ENCODE measurements at places on chromosomes 13 and 19.

GRCh38 chr13:78228211-78228610, 309.6 kb upstream of the EDNRB start:
- DNase-seq: no peak

- DNase-seq: peak; percentile 75
Observed at GRCh38 chr13:106381091-106381490, 154.4 kb downstream of the EFNB2 start.

DNA sequence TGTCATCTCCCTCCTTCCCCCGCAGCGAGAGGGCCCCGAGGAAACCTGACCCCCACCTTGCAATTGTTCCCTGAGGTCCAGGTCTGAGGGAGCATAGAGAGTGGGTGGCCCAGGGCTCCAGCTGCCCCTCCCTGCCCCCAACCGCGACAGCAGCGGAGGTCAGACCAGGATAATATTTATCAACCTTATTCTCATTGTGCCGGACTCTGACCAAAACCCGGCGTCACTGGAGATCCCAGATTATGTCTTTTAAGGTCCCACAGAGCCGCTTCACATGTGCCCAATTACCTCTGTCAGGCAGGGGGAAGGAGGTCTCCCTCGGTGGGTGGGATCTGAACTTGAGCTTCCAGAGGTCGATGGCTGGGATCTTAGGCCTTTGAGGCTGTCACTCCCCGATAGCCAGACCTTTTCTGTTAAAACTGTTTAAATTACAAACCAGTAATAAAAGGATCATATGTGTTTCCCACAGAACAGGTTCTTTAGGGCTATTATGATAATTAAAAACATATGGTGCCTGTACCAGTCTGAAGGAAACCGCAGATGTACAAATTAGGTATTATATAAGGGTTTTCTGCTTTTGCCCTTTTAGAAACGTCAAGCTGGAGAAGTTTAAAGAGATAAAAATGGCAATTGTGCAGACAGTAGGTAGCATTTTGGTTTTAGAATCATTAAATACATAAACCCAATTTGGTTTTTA, 195.5 kb downstream of the ZNF536 start:
- DNase-seq: no peak

DNA sequence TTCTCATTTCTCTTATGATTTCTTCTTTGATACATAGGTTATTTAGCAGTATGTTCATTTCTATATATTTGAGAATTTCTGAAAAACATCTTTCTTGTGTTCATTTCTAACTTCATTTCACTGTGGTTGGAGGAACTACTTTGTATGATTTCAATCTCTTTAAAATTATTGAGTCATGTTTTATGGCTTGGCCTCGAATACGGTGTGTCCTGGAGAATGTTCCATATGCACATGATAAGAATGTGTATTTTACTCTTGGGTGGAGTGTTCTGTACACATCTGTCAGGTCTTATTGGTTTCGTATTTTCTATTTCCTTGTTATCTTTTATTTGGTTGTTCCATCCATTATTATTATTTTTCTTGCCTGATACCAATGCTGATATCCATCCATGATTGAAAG, 22.9 kb downstream of the DNM2 start:
- DNase-seq: no peak

DNA sequence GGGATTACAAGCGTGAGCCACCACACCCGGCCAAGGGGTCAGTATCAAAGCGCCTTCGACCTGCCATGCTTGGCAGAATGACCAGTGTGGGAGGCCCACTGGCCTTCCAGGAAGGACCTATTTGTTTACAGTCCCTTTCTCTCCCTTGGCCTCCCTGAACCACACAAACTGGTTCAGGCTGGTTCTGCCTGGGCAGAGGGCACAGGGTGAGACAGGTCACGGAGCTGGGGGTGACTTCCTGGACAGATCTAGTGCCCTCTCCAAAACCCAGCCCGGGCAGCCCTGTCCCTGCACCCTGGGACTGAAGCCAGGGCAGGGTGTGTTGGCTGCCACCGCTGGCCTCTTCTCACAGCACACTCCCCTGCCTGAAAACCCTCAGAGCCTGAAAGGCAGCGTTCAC, 11.3 kb downstream of the PLEKHF1 start:
- DNase-seq: no peak

DNA sequence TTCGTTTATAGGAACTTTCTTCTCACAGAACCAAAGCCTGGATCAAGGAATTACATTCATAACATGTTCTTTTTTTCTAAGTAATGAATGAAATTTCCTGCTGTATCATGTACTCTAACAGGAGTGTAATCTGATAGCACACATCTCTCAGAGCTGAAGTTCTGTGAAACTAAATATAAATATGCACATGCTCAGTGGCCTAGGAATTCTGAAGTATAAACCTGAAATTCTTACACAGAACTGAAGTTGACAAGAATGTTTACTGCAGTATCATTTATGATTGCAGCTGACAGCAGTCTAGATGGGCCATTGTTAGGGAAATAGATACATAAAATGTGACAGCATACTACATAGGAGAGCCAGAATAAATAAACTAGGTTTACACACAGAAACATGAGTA, 54.5 kb downstream of the USP12 start:
- DNase-seq: no peak

GRCh38 chr13:87887459-87888123, 216.4 kb downstream of the SLITRK5 start:
- DNase-seq: no peak

- peak; percentile 65 for DNase-seq
Observed at GRCh38 chr13:19864746-19865309, 1.4 kb upstream of the ZMYM5 start.

- no peak for DNase-seq
Observed at GRCh38 chr13:109361562-109362289, 424.7 kb downstream of the IRS2 start.

DNA sequence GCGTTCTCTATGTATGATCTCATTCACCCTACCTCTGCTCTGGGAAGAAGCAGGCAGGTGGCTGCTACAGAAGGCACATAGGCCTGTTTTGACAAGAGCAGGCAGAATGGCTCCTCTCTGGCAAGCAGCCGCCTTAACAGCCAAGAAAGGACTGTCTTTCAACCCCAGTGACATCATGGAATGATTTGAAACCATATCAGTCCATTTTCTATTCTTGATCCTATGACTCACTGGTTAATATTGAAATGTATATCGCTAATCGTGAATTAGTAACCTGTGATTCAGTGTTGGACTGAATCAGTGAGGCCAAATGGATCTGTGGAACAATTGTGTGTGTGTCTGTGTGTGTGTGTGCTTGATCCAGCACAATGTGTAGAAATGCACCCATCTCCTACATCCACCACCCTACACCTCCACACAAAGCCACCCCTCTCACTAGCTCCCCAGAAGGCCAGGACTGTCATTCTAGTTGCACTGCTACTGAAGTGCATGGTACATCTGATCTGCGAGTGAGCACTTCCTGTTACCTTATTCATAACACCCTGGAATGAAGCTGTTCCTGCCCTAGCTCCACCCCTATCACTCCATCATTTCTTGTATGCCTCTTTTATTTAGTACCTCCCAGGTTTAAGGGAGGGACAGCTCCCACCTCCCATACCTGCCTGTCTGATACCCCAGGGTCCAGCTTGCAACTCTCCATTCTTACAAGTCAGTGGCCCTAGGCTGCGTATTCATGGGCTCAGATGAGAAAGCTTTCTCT, 460.0 kb downstream of the FOXO1 start:
- DNase-seq: no peak

GRCh38 chr19:12778017-12778904, 2.9 kb upstream of the HOOK2 start:
- DNase-seq: peak; percentile 83

GRCh38 chr13:80524447-80525215, 183.7 kb upstream of the SPRY2 start:
- DNase-seq: no peak

- no peak for DNase-seq
Observed at GRCh38 chr19:31262725-31263191, 86.5 kb downstream of the TSHZ3 start.

GRCh38 chr19:28920269-28921066, 292.5 kb downstream of the UQCRFS1 start:
- no peak for DNase-seq

- no peak for DNase-seq
Observed at GRCh38 chr13:103862525-103862924, 796.3 kb upstream of the SLC10A2 start.

DNA sequence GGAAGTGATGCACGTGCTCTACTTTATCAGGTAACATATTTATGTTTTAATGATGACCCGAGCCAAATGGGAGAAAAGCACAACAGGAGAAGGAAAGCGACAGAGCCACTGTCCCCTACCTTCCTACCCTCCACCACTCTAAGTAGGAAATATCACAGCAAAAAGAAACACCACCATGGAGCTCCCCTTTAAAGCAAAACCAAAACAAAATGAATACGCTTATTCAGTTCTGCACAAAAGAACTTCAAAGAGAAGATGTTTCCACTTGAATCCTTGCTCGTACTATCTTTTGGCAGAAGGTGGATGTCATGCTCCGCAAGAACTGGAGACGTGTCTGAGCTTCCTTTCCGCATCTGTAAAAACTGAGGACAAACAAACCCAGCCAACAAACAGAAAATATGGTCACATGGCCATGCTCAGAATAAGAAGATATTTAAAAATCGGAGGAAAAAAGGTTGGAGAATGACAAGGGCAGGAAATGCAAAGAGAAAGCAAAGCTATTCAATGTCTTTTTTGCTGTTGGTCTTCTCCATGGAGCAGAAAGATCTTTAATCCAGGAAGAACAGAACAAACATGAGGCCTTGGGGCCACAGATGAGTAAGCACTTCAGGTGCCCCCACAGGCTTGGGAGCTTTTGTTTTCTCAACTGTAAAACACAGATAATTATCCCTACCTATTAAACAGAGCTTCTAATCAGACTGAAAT, 19.5 kb downstream of the N4BP2L1 start:
- no peak for DNase-seq

DNA sequence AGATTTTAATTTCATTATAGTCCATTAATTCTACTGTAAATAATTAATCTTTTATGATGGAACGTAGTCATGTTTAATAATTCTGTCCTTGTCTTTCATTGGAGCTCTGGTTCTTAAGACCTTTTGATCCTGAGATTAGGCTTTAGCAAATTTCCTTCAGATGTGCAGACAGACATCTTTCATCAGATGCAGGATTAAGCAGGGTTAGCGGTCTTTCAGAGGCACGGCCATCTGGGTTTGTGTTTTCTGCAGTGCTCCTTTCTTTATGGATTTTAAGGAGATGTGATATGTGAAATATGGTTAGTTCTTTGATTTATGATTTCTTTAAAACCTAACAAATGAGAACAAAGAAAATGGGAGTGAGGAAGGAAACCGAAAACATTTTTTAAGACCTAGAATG, 643.9 kb upstream of the SGCG start:
- DNase-seq: no peak

GRCh38 chr19:47614021-47614295, 5.0 kb downstream of the BICRA start:
- no peak for DNase-seq

DNA sequence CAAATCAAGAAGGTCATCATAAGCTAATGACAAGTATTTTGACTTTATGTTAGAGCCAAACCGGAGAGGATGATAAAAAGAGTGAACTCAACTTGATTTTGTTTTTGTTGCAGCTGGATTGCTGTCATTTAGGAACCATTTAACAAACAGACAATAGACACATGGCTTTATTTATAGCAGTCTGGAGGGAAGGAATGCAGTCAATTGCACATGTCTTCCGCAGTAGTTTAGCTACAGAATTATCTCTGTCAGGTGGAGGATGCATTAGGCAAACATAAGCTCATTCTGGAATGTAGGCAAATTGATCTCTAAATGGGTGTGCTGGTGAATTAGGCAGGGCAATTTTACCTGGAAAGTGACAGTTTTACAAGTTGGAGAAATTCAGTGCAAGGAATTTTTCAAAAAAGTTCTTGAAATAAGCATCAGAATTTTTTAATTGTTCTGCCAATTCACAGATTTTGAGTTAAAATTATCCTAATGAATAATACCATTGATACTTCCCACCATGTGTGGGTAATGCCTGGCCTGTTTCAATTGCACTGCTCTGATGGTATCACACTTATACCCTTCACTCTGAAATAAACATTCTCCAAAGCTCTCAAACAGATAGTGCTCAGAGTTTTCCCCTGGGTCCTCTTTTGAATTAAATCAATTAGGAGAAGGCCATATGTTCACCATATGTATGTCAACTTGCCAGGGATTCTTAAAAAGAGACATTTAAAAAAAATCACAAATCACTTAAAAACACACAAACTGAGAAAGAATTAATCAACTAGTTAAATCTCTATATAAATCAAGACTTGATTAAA, 318.3 kb downstream of the NDFIP2 start:
- DNase-seq: no peak

- DNase-seq: no peak
Observed at GRCh38 chr13:73833325-73834070, 300.7 kb downstream of the KLF12 start.

DNA sequence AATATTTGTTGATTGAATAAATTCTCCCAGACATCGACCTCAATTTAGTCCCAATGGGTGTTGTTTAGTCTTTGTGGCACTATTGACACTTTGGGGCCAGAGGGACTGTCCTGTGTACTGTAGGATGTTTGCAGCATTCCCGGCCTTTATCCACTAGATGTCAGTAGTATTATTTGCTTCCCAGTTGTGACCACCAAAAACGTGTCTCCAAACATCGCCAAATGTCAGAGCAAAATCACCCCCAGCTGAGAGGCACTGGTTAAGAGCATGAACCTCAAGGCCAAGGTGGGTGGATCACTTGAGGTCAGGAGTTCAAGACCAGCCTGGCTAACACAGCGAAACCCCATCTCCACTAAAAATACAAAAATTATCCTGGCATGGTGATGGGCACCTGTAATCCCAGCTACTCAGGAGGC, 15.4 kb downstream of the NLRP12 start:
- DNase-seq: peak; percentile 45

DNA sequence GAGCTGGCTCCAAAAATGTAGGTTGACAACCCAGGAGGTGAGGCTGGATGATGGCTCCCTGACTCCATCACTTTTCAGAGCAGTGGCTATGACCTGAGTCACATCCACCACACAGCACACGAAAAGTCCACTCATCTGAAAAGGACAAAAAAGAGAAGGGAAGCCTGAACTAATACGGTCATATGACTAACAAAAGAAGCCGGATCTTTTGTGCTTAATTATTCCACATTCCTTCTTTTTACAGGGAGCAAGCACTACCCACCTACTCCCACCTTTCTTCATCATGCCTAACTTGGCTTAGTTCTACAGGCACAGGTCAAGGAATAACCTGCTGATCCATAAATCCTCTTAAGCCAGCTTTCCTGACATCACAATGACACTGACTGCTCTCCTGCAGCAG, 601.3 kb upstream of the MIR17HG start:
- DNase-seq: no peak

GRCh38 chr19:31223740-31224534, 125.3 kb downstream of the TSHZ3 start:
- DNase-seq: peak; percentile 8

- DNase-seq: no peak
Observed at GRCh38 chr13:25180775-25181537, 8.9 kb upstream of the AMER2 start.
